ENCODE measurements at places on chromosomes 11 and 22.
A peak's percentile ranks its signal among the peaks of the same experiment; 100 is the strongest.

DNA sequence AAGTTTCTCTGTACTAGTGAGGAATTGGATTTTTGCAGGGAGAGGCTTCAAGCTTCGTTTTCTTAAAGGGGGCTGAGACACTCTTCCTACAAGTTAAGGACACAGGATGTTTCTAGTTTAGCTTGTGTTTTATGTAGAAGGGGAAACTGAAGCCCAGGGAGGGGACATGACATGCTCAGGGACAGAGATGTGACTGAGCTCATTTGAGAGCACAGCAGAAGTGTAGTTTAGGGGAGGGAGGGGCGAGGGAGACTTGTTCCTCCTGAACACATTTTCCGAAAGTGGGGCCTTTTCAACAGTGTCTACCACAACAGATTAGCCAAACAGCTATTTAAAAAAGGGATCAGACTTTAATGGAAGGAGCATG, 148.1 kb downstream of the FBXO7 start:
- ATAC-seq, result peak; percentile 38

GRCh38 chr11:10396771-10397170, 58.3 kb upstream of the AMPD3 start:
- no peak for ATAC-seq

- no peak for ATAC-seq
These were observed 1297.3 kb downstream of the JRKL start for GRCh38 chr11:97687111-97687510.

DNA sequence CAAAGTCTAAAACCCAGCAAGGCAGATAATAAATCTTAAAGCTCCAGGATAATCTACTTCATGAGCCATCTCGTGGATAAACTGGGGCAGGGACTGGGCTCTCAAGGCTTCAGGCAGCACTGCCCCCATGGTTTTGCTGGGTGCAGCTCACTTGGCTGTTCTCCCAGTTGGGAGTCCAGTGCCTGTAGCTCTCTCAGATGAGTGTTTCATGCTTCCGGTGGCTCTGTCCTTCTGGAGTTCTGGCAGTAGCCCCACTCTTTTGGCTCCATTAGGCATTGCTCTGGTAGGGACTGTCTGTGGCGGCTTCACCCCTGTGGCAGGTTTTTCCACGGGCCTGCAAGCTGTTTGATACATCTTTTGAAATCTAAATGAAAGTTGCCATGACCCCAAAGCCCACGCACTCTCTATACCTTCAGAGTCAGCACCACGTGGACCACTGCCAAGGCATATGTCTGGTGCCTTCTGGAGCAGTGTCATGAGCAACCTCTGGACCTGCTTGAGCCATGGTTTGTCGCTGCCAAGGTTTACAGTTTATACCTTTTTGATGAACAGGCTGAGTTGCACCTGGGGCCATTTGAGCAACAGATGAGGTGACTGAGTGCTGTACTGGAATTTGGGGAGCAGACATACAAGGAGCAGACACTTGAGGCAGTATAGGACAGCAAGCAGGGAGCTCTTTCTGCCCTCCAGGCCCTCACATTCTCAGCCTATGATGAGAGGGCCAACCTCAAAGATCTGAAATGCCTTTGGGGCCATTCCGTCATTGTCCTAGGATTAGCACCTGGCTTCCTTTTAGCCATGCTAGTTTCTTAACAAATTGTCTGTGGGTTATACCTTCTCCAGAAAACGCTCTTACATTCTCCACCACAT, 48.6 kb downstream of the MTNR1B start:
- ATAC-seq, result no peak

DNA sequence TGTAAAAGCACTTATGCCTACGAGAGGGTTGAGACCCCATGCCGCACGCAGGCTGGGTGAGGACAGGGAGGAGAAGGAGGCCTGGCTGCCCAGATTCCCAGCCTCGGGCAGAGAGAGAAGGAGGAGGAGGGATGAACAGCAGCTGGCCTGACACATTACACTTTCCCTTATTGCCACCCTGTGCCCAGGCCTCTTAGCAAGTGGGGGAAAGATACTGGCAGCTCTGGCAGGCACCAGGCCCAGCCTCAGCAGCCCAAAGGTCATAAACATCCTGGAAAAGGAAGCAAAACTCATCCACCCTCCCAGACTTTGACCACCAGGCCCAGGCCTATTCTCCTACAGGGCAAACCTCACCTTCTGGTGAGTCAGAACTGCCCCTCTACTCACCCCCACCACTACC, 4.7 kb downstream of the PLAAT3 start:
- no peak for ATAC-seq

- ATAC-seq, result peak; percentile 73
These were observed at the start of gene CALCB for GRCh38 chr11:15073361-15074205. TSS of gene CALCB (plus strand) at chr11:15073593. CDS start at chr11:15074719, 1,126 bp downstream.

Data from motor neuron (in vitro differentiated cells).